ENCODE measurements at places on chromosomes 5 and 9.

DNA sequence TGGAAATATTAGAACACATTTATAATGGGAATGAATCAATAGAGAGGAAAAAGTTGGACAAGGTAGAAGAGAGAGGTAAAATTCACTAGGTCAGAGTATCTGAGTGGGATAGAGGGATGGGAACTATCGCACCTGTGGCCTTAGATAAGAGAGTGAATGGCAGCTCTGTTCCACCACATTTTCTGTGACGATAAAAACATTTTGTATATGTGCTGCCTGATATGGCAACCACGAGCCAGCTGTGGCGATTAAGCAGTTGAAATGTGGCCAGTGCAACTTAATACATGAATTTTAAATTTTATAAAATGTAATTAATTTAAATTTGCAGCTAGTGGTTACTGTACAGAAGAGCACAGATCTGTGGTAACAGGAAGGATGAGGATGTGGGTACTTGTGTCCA lies 46.7 kb downstream of the ZNF354A start:
- DNase-seq: no peak

- no peak for DNase-seq
These were observed 11.6 kb downstream of the ANKH start for GRCh38 chr5:14859980-14860379.

- no peak for DNase-seq
These were observed 93.9 kb downstream of the GHR start for GRCh38 chr5:42517164-42517563.

- no peak for DNase-seq
These were observed 208.4 kb downstream of the PDE4D start for GRCh38 chr5:59685191-59685530.

DNA sequence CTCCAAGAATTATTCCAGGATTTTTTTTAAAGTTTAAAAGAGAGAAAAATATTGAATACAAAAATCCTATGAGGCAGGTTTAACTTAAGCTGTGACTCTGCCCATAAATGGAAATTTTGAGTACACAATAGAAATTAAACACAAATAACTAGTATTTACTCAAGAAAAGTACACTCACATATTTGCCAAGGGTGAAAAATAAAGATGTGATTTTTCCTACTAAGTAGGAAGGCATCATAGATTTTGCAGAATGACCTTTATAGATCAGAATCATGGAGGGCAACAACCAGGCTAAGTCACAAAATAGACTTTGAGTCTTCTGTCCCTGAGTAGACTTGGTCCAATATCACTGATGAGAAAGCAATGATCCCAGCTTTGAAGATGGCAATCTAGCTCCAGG lies 102.7 kb upstream of the SLC12A2 start:
- DNase-seq: no peak

DNA sequence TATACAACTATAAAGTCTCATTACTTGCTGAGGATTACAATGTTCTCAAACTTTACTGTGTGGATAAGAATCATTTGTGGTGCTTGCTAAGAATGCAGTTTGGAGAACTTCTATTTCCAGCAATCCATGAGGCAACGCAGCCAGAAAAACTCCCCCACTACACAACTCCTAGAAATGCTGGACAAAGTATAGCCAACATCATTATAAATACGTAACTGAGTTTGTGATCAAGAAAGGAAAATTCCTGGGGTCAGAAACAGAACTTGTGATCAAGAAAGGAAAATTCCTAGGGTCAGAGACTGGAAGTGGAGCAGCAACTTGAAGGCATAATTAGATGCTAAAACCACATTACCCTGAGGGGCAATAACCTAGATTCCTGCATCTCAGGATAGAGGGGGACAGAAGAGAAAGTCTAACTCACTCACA lies 81.1 kb downstream of the MAT2B start:
- no peak for DNase-seq

DNA sequence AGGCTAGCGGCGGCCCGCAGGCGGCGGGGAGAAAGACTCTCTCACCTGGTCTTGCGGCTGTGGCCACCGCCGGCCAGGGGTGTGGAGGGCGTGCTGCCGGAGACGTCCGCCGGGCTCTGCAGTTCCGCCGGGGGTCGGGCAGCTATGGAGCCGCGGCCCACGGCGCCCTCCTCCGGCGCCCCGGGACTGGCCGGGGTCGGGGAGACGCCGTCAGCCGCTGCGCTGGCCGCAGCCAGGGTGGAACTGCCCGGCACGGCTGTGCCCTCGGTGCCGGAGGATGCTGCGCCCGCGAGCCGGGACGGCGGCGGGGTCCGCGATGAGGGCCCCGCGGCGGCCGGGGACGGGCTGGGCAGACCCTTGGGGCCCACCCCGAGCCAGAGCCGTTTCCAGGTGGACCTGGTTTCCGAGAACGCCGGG lies 253 bp downstream of the SLC12A2 start:
- DNase-seq: no peak

- DNase-seq: no peak
These were observed 4.8 kb downstream of the PSIP1 start for GRCh38 chr9:15505921-15506320.

GRCh38 chr9:114790521-114790920 lies 15.3 kb downstream of the TNFSF15 start:
- DNase-seq: no peak

DNA sequence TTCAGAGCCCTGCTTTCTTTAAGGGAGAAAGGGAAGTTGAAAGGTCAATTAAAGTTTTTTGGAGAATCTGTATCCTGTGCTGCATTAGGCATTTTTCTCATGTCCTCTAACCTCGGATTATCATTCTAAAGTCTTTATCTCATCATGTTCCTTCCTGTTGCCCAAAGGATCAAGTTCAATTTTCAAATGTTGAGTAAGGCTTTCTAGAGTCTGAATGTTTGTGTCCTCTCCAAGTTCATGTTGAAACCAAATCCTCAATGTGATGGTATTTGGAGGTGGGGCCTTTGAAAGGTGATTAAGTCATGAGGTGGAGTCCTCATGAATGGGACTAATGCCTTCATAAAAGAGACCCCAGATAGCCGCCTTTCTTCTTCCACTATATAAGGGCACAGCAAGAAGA lies 20.2 kb upstream of the TNC start:
- no peak for DNase-seq

GRCh38 chr5:1288439-1289335 lies 6.2 kb downstream of the TERT start:
- no peak for DNase-seq

DNA sequence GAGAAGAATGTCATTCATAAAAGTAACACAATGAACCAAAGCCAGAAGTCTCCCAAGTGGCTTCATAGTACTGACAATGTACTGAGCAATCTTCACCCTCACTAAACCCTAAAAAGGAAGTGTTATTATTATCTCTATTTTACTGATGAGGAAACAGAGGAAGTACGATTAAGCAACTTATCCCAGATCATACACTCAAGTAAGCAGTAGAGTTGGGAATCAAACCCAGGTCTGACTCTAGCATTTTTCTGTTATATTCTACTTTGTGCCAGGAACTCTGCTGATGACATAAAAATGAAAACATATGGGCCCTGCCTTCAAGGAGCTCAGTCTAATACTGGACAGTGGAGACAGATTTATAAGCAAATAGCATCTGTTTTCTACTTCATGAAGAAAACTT lies 109.2 kb downstream of the RAPGEF6 start:
- DNase-seq: no peak

GRCh38 chr9:121598167-121598964 lies 53.1 kb upstream of the DAB2IP start:
- DNase-seq: peak; percentile 76

DNA sequence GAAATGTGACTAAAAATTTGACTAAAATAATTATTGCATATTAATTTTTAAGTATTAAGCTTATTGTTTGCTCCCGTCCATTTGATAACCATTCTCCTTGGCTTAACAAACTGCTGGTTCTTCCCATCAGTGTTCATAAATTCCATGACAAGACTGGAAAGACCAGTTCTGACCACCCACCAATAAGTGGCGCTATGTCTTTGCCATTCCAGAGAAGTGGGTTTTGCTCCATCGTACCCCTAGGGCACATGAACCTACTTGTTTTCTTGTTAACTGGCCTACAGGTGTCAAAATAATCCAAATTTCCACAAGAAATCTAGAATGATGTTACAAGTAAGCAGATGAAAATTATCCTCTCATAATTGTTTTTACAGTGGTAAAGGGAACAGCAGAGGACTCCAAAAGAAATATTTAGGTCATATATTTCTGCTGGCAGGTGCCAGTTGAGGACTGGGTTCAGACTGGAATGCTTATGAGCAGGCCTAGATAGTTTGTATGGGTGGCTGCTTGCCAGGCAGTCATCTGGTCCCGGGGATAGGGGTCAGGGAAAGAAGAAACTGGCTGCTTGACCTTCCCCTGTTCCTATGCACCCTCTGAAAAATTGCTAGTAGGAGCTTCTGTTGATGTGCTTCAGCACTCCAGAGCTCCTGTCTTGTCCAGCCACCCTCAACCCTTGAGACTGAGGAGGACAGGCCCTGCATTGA lies 283.1 kb upstream of the ADAMTSL1 start:
- no peak for DNase-seq

DNA sequence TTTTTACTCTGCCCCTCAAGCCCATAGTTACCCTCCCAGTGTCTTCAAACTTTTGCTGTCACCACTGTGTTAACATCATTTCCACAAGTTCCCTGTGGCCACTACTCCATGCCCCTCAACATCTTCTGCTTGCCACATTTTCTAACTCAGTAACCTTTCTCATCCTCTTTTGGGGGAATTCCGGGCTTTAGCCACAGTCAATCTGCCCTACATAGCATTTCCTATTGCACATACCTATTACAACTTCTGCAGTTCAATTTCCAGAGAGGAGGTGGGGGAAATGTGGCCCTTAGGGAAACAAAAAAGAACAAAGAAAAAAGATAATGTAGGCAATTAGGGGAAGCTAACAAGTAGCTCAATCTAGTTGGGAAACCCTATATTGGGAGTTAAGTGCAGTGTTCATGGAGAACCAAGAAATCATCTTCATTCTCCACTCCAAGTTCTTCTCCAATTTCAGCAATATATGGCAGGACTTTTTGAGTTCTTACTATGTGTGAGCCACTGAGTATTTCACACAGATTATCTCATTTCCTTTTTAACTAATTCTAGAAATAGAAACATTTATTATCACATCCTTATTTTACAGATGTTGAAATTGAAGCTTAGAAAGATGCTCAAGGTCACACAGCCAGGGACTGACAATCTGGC lies 40.2 kb upstream of the LPAR1 start:
- no peak for DNase-seq

DNA sequence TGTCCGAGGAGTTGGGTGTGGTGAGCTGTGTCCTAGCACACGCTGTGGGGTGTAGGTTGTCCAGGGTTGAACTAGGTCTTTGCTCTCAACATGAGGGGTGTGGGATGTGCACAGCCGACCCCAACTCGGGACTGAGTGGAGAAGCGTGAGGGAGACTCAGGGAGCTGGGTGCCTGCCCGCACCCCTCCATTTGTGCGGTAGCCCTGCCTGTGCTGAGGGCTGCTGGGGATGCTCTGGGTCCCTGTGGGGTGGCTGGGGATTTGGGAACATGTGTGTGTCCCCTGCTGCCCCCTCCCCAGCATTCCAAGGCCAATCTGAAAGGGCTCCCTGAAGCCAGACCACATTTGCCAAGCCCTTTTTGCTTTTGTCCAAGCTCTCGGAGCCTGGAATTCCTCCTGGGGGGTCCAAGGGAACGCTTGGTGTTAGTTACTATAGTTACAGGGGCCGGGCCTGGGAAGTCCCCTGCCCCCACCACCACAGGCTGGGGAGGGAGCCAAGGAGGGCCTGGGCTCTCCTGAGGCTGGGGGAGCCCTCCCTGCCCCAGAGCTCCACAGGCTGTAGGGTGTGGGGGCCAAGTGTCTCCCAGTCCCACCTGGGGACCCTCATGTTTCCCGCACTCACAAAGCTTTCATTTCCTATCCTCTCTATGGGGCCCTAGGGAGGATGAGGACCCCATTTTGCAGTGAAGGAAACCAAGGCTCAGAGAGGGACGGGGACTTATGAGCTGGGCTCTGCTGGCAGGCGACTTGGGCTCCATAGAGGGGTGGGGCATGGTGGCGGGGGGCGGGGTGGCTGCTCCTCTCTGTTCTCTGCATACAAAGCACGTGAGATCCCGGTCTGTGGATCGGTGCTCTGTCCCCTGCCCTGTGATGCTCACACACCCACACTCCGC lies 1.1 kb downstream of the CRB2 start:
- no peak for DNase-seq

- no peak for DNase-seq
These were observed 264.3 kb upstream of the PANK3 start for GRCh38 chr5:168843277-168844015.

- DNase-seq: no peak
These were observed 296.9 kb downstream of the TLE4 start for GRCh38 chr9:79868567-79869189.

DNA sequence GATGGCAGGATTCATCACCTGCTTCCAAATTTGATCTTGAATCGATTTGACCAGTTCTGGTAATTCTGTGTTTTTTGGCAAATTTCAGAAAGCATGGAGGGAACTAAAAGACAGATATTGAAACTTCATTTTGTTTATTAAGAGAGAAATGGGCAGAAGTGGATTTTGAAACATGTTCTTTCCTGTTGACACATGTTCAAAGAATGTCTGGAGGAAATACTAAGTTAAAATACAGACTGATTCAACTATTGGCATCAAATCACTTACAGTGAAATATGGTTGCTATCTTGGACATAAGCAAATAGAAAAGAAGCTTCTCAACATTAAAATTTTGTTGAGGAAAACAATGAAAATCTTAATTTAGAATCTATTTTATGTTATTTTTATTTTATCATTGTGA lies 19.3 kb upstream of the GZMK start:
- DNase-seq: no peak

DNA sequence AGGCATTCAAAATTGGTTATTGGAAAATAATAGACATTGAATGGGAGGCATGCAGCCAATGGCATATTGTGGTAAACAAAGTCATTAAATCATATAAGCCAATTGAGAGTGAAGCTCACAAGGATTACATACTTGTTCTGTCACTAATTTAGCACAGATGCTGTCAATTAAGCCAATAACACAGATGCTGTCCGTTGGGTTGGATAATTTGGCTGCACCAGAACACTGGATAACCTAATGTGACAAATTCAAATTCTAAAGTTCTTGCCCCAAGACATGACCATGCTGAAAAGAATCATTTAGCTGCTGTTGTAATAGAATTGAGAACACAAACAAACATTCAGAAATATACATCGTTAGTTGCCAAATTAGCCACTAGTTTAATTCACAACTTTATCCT lies 1796.4 kb downstream of the EFNA5 start:
- no peak for DNase-seq

DNA sequence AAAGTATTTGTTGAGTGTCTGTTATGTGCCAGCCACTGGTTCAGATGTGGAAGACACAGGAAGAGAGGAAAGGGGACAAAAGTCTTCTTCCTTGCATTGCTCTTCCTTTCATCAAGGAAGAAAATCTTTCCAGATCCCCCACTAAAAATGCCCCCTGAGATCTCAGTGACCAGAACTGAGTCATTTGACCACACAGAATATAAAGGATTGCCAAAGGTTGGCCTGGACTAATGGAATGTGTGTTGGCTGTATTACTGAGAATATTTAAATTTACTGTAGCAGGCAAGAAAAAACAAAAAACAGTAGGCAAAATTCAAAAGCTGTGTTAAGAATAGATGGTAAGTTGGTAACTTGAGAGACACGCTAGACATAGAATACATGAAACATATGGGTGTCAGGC lies 10.0 kb upstream of the SEPTIN8 start:
- DNase-seq: no peak

Data from glutamatergic neuron (in vitro differentiated cells).